ENCODE measurements at places on chromosomes 1 and 21. TPM values are rescaled to one million over a fixed set of nuclear protein-coding genes. Genes with fewer than 3 reads are reported as not detected.

Gene KRTAP15-1
- total RNA-seq, result not detected

Gene DNASE2B
- not detected for total RNA-seq

Gene ZP4
- total RNA-seq, result not detected

Gene DTL
- total RNA-seq, result 0.81 TPM

Measured in heart left ventricle (tissue), 16 donors.